ENCODE measurements at places on chromosomes 1 and 21. TPM values are rescaled to one million over a fixed set of nuclear protein-coding genes. Genes with fewer than 3 reads are reported as not detected.

The HYI gene
- 63.6 TPM for total RNA-seq

- DNase-seq, result no peak
These were observed 60.0 kb upstream of the NTPCR start for GRCh38 chr1:232890340-232890943.

GRCh38 chr21:41727784-41728763, 38.8 kb downstream of the RIPK4 start:
- no peak for DNase-seq

DNA sequence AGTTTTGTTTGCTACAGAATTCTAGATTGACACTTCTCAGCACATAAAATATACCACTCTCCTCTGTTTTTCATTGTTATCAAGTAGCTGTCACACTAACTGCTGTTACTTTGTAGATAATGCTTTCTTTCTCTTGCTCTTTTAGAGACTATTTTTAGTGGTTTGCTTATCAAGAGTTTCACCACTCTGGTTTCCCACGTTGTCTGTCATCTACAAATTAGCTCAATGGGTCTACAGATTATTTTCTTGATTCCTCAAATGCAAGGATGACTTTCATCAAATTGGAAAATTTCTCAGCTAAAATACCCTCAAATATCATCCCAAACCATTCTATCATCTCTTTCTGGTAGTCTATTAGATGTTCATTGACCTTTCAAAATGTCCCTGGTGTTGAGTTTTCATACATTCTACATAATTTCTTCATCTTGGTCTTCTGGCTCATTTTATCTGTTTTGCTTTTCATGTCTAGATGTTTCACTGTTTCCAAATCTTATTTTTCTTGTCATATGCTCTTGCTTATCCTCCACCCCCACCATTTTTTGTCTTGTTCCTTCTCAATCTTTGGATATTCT, 122.5 kb downstream of the TRIM33 start:
- no peak for DNase-seq

DNA sequence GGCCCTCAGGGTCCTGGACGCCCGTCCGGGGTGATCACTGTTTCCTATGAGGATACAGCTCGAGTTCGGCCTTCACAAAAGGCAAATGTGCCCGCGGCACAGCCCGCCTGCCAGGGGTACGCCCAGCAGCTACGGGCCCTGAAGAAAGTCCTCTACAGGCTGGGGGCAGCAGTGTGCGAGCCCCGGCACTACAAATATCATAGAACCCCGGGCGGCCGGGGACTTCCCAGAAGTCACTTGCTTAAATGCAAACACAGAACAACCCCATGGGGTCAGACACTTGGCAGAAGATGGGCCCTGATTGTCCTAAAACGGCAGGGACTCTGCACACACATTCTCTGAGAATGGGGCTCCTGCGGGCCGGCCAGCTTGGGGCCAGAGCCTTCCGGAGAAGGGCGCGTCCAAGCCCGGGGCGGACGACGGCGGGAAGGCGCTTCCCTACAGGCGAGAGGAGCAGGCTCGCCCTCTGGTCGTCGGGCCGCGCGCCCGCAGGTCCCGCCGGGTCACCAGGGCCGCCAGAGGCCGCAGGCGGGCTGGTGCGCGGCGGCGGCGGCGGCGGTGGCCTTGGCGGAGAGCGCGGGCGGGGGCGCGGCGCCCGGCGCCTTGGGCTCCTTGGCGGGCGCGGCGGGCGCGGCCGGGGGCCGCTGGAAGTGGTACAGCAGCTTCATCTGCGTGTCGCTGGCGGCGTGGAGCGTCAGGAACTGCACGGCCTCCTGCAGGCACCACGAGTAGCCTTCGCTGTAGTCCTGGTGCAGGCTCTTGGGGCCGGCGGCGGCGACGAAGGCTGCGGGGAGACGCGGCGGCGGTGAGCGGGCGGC, 888 bp downstream of the HES5 start:
- no peak for DNase-seq

DNA sequence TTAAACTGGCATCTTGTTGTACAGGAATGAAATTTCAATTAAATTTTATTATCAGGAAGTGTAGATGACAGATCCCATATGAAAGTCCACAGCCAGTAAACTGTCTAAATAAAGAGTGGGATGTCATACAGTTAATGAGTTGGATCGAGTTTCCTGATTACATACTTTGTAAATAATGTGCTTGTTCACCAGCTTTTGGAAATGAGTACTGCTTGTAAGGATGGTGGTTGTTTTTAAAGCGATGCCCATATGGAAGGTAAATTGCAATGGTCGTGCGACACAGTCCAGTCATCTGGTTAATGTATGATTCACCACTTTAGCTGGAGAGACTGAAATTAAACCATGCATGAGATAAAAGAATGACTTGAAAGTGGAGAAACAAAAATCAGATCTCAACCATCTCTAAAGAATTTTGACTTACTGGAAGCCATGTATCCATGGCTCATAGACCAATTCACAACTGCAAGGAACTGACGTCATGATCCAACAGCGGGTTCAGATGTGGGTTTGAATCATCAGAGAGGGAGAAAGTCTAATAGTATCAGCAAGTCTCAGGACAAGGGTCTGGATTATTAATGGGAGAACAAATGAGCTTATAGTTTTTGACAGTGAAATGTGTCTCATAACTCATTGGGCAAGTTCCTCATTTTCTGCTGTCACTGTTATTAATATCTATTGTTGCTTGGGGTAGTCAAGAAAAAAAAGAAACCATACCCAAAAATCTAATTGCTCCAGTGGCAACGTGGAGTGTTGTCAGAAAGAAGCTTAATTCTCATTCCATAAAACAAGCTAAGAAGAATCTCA, 49.0 kb downstream of the MAP10 start:
- DNase-seq, result no peak
